ENCODE measurements at places on chromosomes 11 and 22.

DNA sequence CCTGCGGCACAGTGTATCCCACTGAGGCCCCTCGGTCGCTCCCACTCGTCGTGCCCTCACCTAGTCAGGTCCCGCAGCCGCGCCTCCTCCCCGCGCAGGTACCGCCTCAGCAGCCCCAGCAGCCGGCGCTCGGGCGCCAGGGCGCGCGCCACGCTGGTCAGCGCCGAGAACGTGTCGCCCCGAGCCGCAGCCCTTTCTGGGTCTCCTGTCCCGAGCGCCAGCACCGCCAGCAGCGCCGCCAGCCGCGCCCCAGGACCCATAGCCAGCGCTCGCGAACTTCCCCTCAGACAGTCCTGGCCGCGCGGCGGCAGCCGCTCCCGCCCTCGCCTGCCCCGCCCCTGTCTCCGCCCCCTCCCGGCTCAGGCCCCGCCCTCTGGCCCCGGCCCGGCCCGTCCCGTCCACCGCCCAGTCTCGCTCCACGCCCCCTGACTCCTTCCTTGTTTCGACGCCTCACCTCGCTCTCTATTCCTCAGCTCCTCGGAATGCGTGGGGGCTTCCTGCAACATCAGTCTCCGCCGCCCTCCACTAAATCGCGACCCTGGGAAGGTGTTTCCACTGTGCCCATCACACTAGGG lies at the start of gene P4HA3:
TSS of gene P4HA3 (minus strand) at position 289 of the 575 bp plus-strand sequence. CDS start at position 260, 29 bp downstream.
- DNase-seq = peak; percentile 59

DNA sequence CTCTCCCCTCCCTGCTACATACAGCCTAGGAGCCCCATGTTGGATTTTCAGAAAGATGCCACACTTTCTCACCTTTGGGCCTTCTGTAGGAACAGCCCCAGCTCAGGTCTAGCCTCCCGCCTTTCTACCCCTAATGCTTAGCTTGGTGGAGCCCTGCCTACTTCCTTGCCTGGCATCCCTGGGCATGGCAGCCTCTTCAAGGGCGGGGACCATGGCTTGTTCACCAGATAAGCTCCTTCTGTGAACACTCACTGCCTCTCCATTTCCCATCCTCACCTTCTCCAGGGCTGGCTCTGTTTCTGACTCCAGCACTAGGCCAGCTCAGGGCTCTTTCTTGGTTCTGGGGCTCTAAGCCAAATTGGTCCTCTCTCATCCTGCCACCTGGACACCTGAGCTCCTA lies 1.4 kb downstream of the SEPTIN3 start:
- DNase-seq = no peak

DNA sequence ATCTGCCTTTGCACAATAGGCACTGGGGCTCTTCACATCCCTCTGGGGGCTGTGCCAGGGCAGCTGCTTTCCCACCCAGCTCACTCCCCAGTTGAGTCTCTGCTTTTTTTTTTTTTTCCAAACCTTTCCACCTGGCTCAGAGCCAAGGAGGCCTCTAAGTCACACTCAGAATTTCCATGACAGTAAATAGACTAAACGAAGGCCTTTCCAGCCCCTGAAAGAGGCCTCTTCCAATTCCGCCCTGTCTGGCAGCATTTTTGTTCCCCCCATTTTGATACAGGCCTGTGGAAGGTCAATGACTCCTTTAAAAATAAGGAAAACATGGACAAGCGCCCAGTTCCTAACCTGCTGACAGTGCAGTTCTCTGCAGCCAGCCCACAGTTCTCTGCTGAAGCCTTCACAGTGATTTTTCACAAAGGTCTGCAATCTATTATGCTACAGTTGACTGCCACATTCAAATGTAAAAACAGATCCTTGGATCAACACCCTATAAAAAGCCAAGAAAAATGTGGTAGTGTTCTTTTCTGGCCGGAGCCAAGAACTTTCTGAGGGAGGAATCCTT lies 107.5 kb upstream of the SESN3 start:
- DNase-seq = peak; percentile 56

DNA sequence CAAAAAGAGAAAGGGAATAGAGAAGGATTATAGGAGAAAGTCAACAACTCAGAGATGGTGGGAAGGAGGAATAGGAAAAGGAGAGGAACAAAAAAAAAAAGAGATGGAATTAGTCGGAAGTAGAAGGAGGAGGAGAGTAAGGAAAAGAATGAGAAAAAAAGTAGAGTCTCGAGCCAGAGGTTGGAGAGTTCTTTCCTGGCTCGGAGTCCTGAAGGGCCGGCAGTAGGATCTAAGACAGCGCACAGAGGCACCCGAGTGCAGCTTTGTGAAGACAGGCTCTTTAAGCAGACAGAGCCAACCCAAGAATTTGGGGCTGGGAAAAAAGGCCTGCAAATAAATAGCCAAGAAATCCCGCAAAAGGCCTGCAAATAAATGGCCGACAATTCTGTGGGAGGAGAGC lies 170.4 kb upstream of the CCDC90B start:
- no peak for DNase-seq

DNA sequence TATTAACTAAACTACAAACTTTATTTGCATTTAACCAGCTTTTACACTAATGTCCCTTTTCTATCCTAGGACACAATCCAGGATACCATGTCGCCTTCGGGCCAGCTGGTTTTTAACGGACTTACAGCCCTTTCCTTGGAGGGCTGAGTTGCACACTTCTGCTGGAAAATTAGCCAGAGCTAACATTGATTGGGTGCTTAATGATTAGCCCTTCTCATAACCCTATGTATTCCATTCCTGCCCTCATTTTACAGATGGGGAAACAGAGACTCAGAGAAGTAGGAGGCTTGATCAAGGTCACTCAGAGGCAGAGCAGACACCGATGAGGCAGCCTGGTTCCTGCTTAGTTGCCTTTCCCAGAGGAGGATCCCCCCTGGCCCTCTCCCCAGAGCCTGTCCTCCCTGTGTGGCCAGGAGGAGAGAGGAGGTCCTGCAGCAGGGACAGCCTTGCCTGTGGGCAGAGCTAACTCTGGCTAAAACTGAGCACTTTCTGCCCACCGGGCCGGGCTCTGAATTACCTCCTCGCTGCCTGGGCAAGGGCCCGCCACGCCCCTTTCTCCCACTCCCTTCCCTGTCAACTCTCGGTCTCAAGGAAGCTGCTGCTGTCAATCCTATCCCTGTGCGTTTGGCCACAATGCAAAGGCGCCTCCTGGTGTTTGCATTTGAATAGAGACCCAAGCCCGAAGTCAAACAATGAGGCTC lies 59.6 kb upstream of the PAX6 start:
- peak; percentile 96 for DNase-seq

GRCh38 chr11:127738771-127739286 lies 738.3 kb upstream of the KIRREL3 start:
- no peak for DNase-seq

GRCh38 chr11:117842131-117842941 lies 17.8 kb upstream of the FXYD2 start:
- DNase-seq = no peak

GRCh38 chr11:69718147-69718546 lies 14.3 kb upstream of the FGF19 start:
- peak; percentile 98 for DNase-seq

DNA sequence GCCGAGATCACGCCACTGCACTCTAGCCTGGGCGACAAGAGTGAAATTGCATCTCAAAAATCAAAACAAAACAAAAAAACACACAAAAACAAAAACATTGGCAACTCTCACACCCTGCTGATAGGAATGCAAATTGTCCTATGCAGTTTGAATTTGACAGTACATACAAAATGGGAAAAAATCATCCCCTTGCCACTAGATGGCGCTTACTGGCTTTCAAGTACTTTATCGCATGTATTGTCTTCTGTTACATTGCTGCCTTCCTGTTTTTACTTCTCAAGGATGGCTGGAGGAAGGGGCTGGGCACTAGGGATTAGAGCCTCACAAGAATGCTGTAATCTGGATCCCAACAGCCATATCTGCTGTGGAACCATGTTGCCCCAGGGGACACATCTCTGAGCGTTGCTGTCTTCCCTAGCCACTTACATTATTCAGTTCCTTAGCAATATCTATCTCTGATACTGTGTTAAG lies 59.4 kb upstream of the A4GALT start:
- DNase-seq = peak; percentile 95

DNA sequence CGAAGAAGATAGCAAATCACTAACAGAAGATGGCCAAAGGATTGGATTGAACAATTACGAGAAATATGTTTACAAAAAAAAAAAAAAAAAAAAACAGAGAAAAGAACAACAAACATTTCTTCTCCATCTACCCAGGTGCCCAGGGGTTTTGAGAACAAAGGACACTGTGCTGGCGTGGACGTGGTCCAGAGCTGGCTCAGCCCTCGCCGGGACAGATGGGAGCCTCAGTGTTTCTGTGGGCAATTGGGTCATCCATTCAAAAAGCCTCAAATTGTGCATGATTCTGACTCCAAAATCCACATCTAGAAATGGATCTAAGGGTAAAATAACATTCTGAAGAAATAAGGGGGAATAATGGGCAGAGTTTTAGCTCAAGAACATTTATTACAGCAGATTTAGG lies 63.1 kb downstream of the DHCR7 start:
- no peak for DNase-seq

DNA sequence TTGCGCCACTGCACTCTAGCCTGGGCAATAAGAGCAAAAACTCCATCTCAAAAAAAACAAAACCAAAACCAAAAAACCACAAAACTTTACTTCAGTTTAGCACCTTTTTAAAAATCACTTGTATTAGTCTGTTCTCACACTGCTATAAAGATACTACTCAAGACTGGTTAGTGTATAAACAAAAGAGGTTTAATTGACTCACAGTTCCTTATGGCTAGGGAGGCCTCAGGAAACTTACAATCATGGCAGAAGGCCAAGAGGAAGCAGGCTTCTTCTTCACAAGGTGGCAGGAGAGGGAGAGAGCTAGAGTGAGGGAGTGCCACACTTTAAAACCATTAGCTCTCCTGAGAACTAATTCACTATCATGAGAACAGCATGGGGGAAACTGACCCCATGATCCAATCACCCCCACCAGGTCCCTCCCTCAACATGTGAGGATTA lies 261.3 kb downstream of the TMEM135 start:
- DNase-seq = no peak

DNA sequence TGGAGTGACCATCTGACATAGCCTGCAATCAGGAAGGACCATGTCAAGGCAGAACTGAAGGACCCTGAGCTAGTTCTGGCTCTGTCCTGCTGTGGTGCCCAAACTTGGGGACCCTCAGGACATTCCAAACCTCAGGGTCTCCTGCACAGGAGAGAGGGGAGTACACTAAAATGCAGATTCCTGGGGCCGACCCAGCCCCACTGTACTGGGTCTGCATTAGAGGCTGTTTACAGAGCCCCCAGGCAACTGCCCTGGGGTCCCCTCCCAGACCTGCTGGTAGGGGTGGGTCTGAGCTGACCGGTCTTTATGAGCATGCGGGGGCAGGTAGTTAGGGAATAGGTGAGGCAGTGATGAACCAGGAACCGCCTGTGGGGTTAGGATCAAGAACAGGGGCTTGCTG lies 6.8 kb downstream of the TRPM5 start:
- no peak for DNase-seq

- DNase-seq = no peak
Observed at GRCh38 chr11:113395782-113396336, 8.3 kb downstream of the ANKK1 start.

- DNase-seq = peak; percentile 96
Observed at GRCh38 chr22:38700789-38701628, at the start of gene JOSD1. TSS of gene JOSD1 (minus strand) at chr22:38700943. CDS start at chr22:38699987, 956 bp downstream.

GRCh38 chr11:122864386-122865115 lies 18.0 kb upstream of the JHY start:
- no peak for DNase-seq

- DNase-seq = no peak
Observed at GRCh38 chr11:34251589-34251980, 106.2 kb downstream of the ABTB2 start.

- peak; percentile 34 for DNase-seq
Observed at GRCh38 chr11:105609341-105609781, 512 bp upstream of the GRIA4 start.

DNA sequence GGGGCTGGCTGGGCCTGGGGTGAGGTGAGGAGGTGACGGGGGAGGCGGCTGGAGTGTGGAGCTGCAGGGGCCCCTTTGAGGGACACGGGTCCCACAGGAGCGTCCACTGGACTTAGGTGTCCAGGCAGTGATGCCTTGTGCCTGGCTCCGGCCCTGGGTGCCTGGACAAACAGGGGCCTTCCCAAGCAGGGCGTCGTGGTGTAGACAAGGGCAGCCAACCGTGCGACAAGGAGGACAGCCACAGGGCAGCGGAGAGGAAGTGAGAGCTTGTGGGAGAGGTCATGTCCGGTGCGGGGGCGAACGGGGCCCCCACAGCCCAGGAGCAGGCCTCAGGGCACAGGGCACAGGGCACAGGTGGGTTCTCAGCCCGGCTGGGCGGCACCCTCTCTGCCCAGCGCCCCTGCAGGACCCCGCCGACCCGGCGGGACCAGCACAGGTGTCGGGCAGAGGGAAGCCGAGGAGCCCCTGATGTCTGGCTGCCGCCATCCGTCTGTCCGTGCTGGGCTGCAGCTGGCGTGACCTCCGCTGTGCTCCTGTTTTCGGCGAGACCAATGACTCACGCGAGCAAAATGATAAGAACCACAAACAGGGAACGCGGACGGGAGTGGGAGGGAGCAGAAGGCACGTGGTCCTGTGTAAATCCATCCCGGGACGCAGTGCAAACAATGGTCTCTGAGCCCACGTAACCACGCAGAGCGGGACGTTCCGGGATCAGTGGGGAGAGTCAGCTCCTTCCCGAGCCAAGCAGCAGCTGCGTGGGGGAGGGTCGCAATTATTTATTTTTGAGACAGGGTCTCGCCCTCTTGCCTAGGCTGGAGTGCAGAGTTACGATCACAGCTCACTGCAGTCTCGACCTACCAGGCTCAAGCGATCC lies 49.1 kb upstream of the A4GALT start:
- no peak for DNase-seq

DNA sequence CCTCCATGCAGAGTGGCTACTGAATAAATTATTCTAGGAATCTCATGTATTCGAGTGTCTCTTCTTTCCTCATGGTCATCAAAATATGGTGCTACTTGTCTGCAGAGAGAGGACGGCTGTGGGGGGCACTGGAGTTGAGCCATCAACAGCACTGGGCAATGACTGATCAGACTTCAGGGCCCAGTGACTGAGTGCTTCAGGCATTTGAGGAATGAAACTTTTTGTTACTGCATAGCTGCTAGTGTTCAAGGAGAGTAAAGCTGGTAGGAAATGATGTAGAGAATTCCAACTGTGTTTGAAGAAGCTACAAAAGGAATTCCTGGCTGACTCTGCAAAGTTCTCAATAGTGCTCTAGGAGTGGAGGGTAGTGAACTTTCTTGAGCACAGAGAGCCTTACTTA lies 277.7 kb downstream of the CADM1 start:
- peak; percentile 33 for DNase-seq

DNA sequence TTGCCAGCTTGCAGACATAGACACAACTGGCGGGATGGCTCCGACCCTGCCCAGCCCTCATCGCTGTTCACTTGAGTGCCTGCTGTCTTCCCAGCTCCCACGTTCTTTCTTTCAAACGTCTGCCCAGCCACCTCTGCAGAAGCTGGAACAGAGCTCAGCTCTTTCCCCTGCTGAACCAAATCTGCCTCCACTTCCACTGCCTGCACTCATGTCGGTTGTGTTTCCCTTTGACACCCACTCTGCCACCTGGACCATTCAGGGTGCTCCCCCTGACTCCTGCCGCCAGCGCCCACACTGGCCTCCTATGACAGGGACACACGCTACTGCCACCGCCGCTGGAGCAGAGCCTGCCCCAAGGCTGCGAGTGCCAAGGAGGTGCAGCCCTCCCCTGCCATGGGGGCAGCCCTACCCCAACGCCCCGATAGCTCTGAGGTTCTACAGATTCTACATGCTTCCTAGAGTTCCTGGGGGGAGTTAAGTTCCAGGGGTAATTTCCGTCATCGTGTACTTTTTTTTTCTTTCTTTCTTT lies 37.9 kb downstream of the TST start:
- DNase-seq = no peak

- DNase-seq = no peak
Observed at GRCh38 chr11:36358436-36358835, 62.3 kb downstream of the PRR5L start.

- no peak for DNase-seq
Observed at GRCh38 chr11:93729129-93729616, 12.1 kb downstream of the TAF1D start.

All from A673 (cell line).